Retinal pigment epithelial cell (primary cell): ENCODE measurements at places on chromosomes 3 and 15.

DNA sequence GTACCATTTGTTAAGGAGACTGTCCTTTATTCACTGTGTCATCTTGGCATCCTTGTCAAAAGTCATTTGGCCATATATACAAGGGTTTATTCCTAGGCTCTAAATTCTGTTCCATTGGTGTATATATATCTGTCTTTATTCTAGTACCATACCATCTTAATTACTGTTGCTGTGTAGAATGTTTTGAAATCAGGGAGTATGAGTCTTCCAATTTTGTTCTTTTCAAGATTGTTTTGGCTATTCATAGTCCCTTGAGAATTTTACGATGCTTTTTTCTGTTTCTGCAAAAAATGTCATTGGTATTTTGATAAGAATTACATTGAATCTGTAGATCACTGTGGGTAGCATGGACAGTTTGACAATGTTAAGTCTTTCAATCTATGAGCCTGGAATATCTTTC lies 28.7 kb downstream of the PFN2 start:
- no peak for DNase-seq

DNA sequence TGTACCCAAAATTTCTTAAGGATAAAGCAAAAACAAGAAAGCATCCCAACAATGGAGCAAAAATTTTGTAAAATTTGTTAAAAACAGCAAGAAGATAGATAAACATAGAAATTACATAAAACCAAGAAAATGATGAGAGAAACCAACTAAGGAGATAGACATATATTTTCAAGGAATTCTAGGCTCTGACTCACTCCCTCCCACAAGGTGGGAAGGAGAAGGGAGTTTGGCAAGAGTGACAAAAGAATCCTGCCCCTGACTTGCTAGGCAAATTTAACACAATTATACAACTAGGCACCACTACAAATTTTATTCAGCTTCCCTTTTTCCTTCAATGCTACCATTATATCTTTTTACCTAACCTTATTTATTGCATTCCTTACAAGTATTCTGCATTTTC lies 70.9 kb downstream of the MYO9A start:
- DNase-seq = no peak

DNA sequence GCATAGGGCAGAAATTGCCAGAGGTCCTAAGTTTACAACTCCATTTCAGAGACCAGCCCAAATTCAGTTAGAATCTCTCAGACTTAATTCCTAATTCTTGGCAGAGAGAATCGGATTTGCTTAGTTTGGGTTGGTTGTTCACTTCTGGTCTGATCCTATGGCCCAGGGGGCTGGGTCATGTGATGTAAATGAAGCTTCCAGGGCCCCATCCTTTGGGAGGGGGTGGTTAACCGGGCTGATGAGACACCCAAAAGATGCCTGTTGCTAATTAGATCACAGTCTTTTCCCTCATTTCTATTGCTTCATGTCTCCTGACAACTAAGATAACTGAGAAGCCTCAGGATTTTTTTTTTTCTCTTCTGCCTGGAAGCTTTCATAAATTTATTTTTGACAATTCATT lies 11.1 kb upstream of the ZNF620 start:
- DNase-seq = no peak

DNA sequence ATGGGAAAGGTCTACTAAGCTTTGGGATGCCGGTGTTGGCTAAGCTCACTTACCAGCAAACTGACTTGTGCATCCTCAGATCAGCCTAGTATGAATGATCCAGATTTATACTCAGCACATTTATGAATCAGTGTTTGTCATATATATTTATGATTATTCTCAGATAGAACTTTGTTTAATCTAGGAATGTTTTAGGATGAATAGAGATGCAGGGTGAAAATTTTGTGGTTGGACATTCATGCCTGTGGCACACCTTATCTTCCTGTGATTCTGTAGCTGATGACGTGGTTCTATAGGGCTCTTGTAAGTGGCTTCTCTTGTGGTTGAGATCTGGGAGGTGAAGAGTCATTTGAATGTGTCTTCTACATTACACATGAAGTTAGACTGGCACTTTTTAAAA lies 11.4 kb downstream of the CDIN1 start:
- no peak for DNase-seq

GRCh38 chr3:109059264-109059663 lies 58.7 kb downstream of the MORC1 start:
- DNase-seq = no peak

- DNase-seq = no peak
Measured at GRCh38 chr3:23325466-23326065, 122.4 kb downstream of the UBE2E2 start.

DNA sequence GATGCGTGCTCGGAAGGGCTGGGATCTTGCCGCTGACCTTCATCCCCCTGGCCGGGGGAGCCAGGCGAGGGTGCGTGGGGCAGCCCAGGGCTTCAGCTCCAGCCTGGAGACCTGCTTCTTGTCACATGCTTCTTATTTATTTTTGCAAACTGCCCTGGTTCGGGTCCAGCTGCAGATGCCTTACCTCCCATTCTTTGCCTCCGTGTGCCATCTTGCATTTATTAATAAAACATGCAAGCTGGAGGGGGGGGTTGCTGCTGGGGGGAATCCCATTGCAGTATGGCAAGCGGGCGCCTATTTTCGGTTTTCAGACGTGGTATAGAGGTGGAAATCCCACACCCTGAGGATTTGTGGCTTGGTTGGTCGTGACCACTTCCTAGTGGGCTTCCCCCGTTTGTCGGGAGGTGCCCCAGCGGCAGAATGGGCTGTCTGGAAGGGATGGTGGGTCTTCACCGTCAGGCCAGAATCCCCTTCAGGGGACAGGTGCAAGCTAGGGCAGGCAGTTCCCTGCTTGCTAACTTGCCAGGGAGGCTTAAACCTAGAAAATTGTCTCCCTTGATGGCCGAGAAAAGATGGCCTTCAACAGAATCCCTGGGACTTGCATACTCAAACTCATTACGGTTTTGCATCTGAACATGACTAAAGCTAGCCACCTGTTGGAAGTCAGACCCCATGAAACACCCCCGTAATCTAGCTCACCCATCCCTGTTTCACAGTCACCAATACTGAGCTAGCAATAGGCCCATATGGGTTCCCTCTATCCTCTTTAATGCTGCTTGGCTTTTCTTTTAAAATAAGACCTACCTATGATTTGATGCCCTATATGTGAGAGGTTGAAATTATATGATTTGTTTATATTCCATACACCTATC lies 569 bp downstream of the TMEM266 start:
- DNase-seq = no peak

DNA sequence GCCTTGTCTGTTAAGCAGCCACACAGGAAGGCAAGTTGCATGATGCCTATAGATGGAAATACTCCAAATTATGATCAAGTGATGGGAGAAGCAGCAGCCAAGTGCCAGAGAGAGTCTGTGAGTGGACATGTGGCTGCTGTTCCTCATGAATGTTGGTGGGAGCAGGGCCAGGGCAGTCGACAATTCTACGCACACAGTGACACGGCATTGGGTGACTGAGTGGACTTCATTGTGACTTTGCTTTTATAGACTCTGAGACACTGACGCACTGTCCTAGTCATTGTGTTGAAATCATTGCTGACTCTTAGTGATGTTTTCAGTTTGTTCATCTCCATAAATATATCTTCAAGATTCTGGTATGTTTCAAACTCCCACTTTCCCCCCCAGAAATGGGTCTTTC lies 246.3 kb upstream of the SEMA6D start:
- no peak for DNase-seq

GRCh38 chr15:51737522-51738305 lies at the start of gene LYSMD2:
Gene LYSMD2, minus strand, starts transcription at chr15:51737655. Its CDS starts 33 bp downstream, at chr15:51737622.
- no peak for DNase-seq

DNA sequence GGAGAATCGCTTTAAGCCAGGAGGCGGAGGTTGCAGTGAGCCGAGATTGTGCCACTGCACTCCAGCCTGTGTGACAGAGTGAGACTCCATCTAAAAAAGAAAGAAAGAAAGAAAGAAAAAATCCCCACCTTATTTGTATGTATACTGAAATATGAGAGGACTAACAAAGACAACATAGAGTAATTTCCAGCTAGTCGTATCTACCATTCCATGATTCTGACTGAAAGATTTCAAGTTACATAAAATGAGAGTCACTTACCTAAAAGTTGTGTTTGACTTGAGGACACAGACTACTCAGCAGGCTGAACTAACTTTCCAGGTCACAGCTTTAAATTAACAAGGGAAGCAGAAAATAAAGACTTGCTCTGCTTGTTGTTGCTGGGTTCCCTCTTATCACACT lies 18.8 kb upstream of the PRKCI start:
- no peak for DNase-seq

DNA sequence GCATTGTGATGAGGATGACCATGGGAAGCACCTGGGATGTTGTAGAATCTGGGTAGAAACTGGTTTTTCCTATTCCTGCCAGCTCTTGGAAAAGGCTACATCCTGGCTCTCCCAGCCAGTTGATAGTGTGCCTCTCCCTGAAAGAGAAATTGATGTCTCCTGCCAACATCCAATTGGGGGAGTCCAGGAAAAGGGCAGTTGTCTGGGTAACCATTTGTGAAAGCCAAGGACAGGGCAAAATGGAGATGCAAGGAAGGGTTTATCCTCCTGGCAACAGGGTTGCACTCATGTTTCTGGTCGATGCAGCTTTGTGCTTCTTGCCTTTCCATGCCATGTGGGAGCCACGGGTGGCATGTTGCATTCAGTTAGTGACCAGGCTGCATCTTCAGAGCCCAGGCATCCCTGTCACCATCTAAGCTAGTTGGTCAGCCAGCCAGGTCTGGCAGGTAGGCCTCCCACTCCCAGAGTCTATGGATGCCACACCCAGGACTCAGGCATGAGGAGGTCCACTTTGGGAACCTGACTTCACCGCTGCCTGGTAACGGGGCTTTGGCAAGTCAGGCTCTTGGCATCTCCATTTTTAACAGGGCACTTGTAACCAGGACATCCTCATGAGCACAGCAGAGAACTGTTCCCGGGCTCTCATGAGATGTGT lies 153.5 kb downstream of the DNAJB8 start:
- no peak for DNase-seq

- DNase-seq = no peak
Measured at GRCh38 chr15:78339559-78339958, 594 bp upstream of the CRABP1 start.

DNA sequence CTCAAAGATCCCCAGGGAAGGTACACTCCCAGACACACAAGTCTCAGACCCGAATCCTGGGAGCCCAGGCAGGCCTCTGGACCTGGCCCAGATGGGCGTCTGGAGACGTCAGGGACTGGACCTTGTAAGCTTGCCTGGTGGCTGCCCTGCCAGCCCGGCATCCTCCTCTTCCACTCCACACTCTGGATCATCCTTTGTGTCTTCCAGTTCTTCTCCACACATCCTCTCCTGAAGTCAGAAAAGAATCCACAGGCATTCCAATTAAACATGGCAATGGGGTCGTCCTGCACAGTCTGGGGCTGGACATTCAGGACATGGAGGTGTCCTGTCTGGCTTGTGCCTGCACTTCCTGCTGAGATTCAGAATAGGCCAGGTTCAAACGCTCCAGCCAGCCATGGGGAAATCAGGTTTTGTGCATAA lies 208.8 kb upstream of the IGF1R start:
- no peak for DNase-seq

- no peak for DNase-seq
Measured at GRCh38 chr3:52088445-52089367, 32.3 kb upstream of the DUSP7 start.

DNA sequence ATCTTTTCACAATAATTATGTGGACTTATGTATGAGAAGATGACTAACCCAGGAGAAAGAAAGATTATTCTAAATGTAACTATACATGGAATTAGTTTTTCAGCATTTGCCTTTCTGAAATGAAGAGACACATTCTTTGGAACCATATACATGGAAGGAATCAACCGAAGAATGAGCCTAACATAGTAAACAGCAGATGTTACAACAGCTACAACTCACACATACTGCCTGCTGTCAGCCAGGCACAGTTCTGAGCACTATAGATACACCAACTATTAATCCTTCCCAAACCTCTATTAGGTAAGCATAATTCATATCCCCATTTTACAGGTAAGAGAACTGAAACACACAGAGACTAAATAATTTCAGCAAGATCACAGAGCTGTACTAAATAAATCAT lies 840.0 kb downstream of the ROBO1 start:
- no peak for DNase-seq

- peak; percentile 42 for DNase-seq
Measured at GRCh38 chr3:99952306-99952705, 134.6 kb downstream of the CMSS1 start.

- DNase-seq = no peak
Measured at GRCh38 chr15:59536553-59536952, 75.0 kb upstream of the GCNT3 start.

DNA sequence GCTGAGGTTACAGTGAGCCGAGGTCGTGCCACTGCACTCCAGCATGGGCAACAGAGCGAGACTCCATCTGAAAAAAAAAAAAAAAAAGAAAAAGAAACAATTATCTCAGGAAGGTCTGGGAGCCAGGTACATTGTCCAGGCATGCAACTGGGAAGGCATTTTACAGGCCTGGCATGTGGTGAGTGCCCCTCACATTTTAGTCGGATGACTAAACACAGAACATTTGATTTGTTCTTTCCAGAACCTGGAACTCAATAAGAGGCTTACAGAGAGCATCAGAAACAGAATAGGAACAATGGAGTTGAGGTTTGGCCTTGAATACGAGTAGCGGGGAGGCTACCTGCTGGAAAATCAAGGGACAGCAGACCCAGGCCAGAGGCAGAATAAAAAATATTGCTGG lies 33.7 kb upstream of the IGF1R start:
- peak; percentile 4 for DNase-seq

- no peak for DNase-seq
Measured at GRCh38 chr3:23077126-23077525, 126.0 kb upstream of the UBE2E2 start.

DNA sequence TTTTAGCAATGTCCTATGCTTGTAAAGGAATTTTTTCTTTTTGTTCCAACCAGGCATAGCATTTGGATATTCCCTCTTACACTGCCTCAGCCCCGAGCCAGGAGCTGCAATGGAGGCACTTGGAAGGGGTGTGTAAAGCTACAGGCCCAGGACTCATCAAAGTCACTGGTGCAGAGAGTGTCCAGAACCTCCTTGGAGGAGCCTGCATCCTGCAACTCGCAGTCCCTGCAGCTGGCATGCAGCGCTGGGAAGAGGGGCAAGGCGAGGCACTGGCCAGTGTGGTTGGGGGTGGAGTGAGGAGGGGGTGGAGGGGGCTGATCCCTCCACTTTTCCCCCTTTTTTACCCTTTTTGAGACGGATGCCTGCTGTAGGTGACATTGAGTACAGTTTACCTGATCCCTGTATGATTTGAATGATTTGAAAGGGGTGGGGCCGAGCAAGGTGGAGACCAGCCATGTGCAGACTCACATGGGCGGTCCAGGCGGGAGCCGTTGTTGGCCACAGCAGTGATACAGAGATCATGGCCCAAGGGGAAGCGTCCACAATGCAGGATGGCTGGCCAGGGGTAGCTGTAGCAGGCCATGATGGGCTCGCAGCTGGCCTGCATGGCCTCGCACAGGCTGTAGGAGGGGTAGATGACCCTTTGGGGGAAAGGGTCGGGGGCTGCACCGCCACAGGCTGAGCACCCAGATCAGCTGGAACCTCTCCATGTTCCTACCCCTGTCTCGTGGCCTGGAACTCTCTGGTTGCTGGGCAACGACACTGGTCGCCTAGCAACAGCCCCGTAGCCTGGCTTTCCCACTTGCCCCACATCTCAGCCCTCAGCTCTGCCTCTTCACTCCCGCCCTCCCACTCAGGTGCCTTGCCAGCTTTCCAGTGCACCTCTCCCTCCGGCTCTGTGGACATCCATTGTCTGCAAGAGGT lies 7.9 kb downstream of the P4HTM start:
- DNase-seq = no peak
